ENCODE measurements at places on chromosomes 2 and 18. TPM values are rescaled to one million over a fixed set of nuclear protein-coding genes. Genes with fewer than 3 reads are reported as not detected.

Gene GKN1
- not detected for total RNA-seq

DNA sequence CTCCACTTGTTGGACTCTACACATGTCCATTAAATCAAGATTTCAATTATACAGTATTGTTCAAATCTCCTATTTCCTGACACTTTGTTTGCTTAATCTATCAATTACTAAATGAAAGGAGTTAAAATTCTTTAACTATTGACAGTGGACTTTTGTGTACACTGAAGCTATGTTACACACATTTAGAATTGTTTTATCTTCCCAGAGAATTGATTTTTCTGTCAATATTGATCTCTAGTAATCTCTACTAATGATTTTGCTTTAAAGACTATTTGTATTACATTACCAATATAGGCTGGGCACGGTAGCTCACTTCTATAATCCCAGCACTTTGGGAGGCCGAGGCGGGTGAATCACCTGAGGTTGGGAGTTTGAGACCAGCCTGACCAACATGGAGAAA, 215.7 kb downstream of the WDPCP start:
- no peak for DNase-seq
- no peaks in the 10 kb centered on the region for H3K36me3 ChIP-seq
- no peak overlapping the region for H3K4me3 ChIP-seq
- H3K27me3 ChIP-seq: no peaks in the 10 kb centered on the region

Gene MOCOS
- total RNA-seq: 0.16 TPM

- DNase-seq: no peak
- no peaks in the 10 kb centered on the region for H3K27me3 ChIP-seq
- H3K4me1 ChIP-seq: no peaks in the 10 kb centered on the region
- no peak overlapping the region for H3K4me3 ChIP-seq
- no peak overlapping the region for H3K27ac ChIP-seq
Measured at GRCh38 chr2:181738074-181738473, 57.8 kb upstream of the NEUROD1 start.

Gene RIOK3
- 63.8 TPM for total RNA-seq

- no peak for DNase-seq
- H3K4me1 ChIP-seq: no peaks in the 10 kb centered on the region
- no peak overlapping the region for H3K4me3 ChIP-seq
- no peaks in the 10 kb centered on the region for H3K27me3 ChIP-seq
- no peaks in the 10 kb centered on the region for H3K36me3 ChIP-seq
Measured at GRCh38 chr2:161369311-161369710, 46.8 kb upstream of the TBR1 start.

DNA sequence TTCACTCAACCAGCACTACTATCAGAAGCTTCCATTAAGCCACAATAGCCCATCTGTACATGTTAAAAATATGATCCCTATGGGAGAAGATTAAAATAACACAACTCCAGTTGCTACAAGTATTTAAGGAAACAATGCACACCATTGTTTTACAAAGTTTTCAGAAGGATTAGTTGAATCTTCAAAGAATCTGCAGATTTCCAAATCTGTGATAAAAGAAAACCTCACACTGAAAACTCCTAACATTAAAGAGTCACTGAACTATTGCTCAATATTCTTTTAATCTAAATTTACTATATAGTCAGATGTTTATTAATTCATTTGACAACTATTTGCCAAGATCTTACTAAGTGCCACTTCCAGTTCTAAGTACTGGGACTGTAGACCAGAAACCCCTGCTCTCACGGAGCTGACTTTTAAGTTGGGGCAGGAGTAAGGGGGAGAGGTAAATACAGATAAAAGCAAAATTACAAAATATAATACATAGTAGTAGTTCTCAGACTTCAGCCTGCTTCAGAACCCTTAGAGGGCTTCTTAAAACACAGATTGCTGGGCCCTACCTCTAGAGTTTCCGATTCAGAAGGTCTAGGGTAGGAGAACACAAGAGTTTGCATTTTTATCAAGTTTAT, 94.4 kb downstream of the STK39 start:
- DNase-seq: no peak
- H3K36me3 ChIP-seq: peaks cover 5% of the 10 kb centered on the region
- H3K27ac ChIP-seq: no peak overlapping the region
- no peaks in the 10 kb centered on the region for H3K27me3 ChIP-seq
- no peaks in the 10 kb centered on the region for H3K4me1 ChIP-seq

- H3K4me3 ChIP-seq: peak overlapping the region; percentile 13
- no peaks in the 10 kb centered on the region for H3K36me3 ChIP-seq
- H3K27ac ChIP-seq: peak overlapping the region; percentile 76
Measured at GRCh38 chr2:230319211-230319862, 7.7 kb upstream of the SP140L start.

- no peaks in the 10 kb centered on the region for H3K36me3 ChIP-seq
- no peak overlapping the region for H3K4me3 ChIP-seq
- H3K27me3 ChIP-seq: peaks cover 43% of the 10 kb centered on the region
- no peak for DNase-seq
Measured at GRCh38 chr2:8581601-8582041, 100.2 kb upstream of the ID2 start.

DNA sequence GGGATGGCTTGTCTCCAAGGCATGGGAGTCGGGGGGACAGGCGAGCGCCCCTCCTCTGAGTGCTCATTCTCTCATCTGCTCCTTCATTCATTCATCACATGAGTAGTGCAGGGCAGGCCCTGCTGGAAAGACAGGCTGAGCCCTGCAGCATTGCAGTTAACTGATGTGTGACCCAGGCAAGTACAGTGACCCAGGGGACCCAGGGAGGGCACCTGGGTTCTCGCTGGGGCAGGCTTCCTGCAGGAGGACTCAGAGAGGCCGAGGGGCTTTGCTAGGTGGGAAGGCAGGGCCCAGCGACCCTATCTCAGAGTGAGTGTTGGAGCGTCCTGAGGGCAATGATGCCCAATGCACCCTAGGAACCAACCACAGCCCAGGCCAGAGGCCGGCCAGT, 30.6 kb downstream of the HJURP start:
- H3K27ac ChIP-seq: no peak overlapping the region
- no peaks in the 10 kb centered on the region for H3K27me3 ChIP-seq
- H3K4me1 ChIP-seq: no peaks in the 10 kb centered on the region
- H3K36me3 ChIP-seq: no peaks in the 10 kb centered on the region
- H3K4me3 ChIP-seq: no peak overlapping the region
- no peak for DNase-seq

Gene C2orf76
- 7.9 TPM for total RNA-seq

Gene NOL4
- not detected for total RNA-seq

- no peak overlapping the region for H3K27ac ChIP-seq
- no peak overlapping the region for H3K4me3 ChIP-seq
Measured at GRCh38 chr2:241967467-241968144, 98.1 kb downstream of the RTP5 start.

DNA sequence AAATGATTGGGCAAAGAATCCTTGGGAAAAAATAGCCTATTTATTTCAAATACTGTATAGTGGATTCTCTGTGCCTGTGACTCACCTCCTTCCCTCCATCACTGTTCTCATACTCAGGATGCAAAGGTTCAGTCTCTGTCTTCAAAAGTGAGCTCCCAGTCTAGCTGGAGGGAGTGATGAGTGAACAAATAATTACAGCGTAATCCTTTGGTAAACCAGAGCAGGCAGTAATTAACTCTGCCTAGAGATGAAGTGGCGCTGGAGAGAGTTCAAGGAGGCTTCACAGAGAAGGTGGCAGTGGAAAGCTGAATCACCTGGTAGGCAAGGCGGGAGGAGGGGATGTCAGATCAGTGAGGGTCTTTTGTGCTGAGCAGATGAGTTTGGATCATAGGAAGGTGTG, 6.5 kb downstream of the DGUOK start:
- peaks cover 42% of the 10 kb centered on the region for H3K4me1 ChIP-seq
- H3K4me3 ChIP-seq: no peak overlapping the region
- no peak for DNase-seq

DNA sequence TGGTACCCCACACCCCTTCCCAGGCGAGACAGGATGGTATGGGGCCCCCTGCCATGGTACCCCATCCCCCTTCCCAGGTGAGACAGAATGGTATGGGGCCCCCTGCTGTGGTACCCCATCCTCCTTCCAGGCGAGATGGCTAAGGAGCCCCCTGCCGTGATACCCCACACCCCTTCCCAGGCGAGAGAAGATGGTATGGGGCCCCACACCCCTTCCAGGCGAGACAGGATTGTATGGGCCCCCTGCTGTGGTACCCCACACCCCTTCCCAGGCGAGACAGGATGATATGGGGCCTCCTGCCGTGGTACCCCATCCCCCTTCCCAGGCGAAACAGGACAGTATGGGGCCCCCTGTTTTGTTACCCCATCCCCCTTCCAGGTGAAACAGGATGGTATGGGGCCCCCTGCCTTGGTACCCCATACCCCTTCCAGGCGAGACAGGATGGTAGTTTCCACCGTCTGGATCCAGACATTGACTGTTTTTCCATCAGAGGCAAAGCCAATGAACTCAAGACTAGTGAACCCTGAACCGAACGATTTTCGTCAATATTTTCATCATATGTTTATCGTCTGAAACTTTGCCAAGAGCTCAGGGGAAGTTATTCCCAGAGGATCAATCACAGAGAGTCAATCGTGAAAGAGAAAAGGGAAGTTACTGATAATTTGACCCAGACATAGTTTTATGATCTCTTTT, 75.0 kb downstream of the MYCN start:
- H3K36me3 ChIP-seq: no peaks in the 10 kb centered on the region
- no peak overlapping the region for H3K4me3 ChIP-seq
- H3K27ac ChIP-seq: no peak overlapping the region
- peaks cover 3% of the 10 kb centered on the region for H3K4me1 ChIP-seq
- H3K27me3 ChIP-seq: peaks cover 32% of the 10 kb centered on the region

Gene CCDC102B
- 6.1 TPM for total RNA-seq

DNA sequence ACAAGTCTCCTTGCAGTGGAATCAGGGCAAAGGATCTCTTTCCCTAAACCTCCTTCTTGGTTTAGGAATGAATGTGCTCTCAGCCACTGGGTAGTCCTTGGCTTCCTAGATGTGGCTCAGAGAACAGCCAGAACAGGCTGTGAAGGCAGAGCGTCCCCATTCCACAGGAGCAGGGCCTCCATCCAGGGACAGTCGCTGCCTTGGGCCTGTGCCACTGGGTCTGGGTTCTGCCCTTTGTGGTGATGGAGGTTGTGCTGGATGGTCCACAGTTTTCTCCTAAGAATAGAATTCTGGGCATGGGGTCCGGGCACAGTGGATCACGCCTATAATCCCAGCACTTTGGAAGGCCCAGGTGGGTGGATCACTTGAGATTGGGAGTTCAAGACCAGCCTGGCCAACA, 516.5 kb upstream of the RAB6C start:
- no peak overlapping the region for H3K4me3 ChIP-seq
- H3K27me3 ChIP-seq: no peaks in the 10 kb centered on the region
- H3K4me1 ChIP-seq: no peaks in the 10 kb centered on the region
- H3K36me3 ChIP-seq: no peaks in the 10 kb centered on the region

Gene NTSR2
- not detected for total RNA-seq

DNA sequence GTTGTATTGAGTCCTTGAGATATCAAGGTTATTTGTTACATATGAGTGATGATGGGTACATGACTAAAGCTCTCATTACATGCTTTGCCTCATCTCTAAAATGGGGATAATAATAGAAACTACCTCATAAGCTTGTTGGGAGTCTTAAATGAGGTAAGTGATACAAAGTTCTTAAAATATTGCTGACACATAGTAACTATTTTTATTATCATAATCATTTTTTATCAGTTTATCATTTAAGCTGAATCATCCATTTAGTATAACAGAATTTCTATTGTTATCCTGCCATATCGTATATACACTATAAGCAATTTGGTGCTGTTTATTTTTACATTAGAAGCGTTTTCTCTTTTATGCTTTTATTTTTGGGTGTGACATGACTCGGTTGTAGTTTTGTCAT, 871.1 kb downstream of the LRP1B start:
- H3K36me3 ChIP-seq: no peaks in the 10 kb centered on the region
- no peaks in the 10 kb centered on the region for H3K4me1 ChIP-seq
- no peak overlapping the region for H3K4me3 ChIP-seq
- DNase-seq: no peak
- H3K27ac ChIP-seq: no peak overlapping the region

Gene CCDC85A
- total RNA-seq: not detected

DNA sequence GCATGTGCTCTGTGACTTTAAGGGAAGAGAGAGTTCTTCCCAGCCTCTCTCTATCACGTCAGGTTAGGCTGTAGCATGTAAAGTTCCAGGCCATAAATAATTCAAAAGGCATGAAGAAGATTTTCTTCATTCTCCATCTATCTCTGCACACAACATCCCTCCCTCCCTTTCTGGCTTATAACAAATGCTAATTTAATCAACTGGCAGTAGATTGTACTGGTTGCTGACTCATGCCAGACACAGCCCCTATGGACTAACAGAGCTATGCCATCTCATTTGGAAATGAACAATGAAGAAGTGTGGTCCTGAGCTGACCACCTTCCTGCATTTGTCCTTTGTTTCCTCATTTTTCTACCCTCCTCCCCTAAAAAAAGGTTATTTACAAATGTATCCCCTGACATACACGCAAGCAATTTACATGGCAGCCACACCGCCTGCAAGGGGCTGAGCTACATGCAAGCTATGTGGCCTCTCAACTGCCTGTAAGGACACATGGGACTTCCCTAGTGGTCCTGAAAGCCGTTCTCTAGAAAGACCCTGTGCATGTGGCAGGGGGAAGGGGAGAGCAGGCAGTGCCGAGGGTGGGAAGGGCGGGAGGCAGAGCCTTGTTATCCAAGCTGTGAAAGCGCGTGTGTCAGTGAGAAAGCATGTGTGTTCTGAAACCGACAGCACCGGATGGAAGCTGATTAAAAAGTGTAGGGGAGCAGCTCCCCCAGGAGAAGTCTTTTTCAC, 90.9 kb upstream of the KLF7 start:
- no peaks in the 10 kb centered on the region for H3K36me3 ChIP-seq
- DNase-seq: no peak
- peaks cover 3% of the 10 kb centered on the region for H3K27me3 ChIP-seq

Gene C2orf66
- not detected for total RNA-seq

DNA sequence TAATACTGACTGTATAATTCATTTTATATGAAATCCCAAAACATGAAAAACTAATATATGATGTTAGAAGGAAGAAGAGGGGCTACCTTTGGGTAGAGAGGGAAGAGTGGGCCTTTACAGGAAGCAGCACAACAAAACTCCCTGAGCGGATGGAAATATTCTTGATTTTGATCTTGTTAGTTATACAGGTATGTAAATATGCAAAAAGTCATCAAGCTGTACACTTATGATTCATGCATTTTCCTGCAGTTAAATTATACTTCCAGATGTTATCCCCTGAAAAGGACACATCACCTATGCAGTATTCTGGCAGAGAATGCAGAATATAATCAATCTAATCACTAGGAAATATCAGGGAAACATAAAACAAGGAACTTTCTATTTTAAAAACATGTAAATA, 249.4 kb upstream of the MGAT5 start:
- DNase-seq: no peak
- H3K4me1 ChIP-seq: no peaks in the 10 kb centered on the region
- H3K36me3 ChIP-seq: no peaks in the 10 kb centered on the region

Gene CMPK2
- 8.1 TPM for total RNA-seq
